ENCODE measurements at places on chromosomes 13 and 19.

- peak; percentile 60 for DNase-seq
Measured at GRCh38 chr19:57830071-57830602, at the start of gene ZNF587B. Gene ZNF587B (plus strand): TSS chr19:57830299. CDS start chr19:57830529, 230 bp downstream.

- no peak for DNase-seq
Measured at GRCh38 chr13:73025217-73026012, 33.4 kb upstream of the KLF5 start.

DNA sequence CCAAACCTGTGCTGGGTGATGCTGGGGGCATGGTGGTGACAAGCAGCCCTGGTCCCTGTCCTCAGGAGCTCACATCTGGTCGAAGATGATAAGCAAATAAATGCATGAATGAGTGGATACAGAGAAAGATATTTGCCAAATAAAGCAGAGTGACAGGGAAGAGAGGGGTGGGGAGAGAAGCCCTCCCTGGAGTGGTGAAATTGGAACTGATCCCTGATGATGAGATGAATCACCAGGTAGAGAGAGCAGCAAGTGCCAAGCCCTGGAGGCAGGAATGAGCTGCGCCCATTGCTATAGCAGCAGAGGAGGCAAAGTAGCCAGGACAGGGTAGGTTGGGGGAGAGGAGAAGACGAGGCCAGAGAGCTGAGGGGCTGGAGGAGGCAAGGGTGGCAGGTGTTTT lies 13.7 kb downstream of the FXYD5 start:
- DNase-seq: no peak

DNA sequence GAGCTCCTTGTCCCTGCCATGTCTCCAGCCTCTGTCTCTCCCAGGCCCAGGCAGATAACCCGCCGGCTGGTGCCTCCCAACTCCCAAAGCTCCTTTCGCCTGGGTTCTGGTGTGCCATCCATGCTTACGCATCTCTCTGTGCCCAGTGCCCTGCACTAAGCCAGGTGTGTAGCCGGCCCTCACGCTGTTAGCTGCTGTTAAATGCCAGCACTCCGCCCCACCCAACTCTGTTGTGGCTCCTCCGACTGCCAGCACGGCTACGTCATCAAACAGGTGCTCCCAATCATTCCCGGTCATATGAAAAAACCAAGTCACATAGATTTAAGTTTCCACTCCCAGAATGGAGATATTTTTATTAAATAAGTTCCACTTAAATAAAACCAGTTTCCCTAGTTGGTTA lies 7.0 kb upstream of the HSPH1 start:
- DNase-seq: no peak

DNA sequence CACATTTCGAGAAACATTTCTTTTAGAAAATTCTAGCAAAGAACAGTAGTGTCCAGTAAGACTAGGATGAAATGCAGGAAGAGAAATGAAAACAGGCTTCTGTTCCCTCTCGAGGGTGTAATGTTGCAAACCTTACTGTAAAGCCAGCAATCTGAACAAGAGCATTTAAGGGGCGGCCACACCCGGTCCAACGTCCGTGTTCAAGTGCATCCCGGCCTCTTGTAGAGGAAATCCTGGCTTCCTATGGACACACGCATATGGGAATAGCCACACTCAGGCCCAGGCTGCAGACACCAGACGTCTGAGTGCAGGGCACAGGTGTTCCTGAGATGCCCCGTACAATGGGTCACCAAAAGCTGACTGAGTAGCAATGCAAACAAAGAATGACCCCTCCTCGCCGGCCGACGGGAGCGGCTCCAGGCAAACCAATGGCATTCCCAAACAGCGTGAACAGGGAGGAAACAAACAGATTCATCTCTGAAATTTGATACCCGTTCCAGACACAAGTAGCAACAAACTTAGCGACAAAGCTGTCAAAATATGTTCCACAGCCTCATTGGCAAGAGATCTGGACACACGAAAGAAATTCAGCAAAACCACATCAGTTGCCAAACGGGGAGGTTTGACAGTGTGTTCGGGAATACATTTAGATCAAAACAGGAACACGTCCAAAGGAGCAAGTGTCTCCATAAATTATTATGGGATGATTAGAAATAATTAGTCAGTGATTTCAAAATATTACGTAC lies 278.6 kb upstream of the TSHZ3 start:
- DNase-seq: no peak
